Aorta (tissue), 5 donors: ENCODE measurements at places on chromosomes 1 and 21. TPM values are rescaled to one million over a fixed set of nuclear protein-coding genes. Genes with fewer than 3 reads are reported as not detected.
A peak's percentile ranks its signal among the peaks of the same experiment; 100 is the strongest.

GRCh38 chr1:180040034-180040433 is 85.4 kb downstream of the CEP350 start:
- no peaks in the 10 kb centered on the region for H3K36me3 ChIP-seq
- no peak overlapping the region for H3K27ac ChIP-seq
- H3K4me1 ChIP-seq = no peaks in the 10 kb centered on the region
- H3K4me3 ChIP-seq = no peak overlapping the region
- DNase-seq = no peak

DNA sequence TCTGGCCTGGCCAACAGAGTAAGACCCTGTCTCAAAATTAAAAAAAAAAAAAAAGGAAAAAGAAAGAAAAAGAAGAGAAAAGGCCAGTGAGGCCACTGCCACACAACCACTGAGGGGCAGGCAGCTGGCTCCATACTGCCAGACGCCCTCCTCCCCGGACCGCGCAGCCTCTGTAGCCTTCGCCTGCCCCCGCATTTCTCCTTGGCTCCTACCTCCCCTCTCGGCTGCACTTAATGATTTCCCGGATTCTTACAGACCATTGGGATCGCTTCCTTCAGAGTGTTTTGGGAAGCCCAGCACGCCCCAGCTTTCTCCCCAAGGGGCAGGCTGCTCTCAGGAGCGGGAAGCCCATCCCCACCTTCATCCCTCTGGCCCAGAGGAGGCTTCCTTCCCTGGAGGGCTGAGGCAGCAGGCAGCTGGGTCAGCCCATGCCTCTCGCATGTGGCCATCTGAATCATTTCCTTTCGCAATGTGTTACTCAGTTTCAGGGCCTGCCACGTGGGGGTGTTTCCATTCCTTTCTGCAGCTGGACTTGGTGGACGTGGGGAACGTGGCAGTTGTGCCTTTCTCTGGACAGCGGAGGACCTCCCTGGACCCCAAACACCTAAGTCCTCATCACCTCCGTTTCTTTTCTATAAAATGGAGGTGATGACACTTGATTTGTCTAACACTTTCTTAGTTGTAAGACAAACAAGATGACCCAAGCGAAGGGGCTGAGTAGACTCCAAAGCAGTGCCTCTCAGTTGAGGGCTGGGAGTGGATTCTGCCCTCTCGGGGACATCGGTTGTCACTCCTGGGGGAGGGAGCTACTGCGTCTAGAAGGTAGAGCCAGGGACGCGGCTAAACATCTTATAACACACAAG is 2.3 kb downstream of the SLC2A5 start:
- H3K4me3 ChIP-seq = no peak overlapping the region
- DNase-seq = peak; percentile 88
- H3K27me3 ChIP-seq = no peaks in the 10 kb centered on the region
- H3K4me1 ChIP-seq = no peaks in the 10 kb centered on the region
- no peak overlapping the region for H3K27ac ChIP-seq
- H3K36me3 ChIP-seq = no peaks in the 10 kb centered on the region

GRCh38 chr1:220983877-220984635 is 104.8 kb downstream of the HLX start:
- no peak for DNase-seq
- H3K27ac ChIP-seq = no peak overlapping the region
- no peak overlapping the region for H3K4me3 ChIP-seq

GRCh38 chr1:6523566-6523965 is 30.7 kb downstream of the NOL9 start:
- no peaks in the 10 kb centered on the region for H3K4me1 ChIP-seq
- peak; percentile 37 for DNase-seq
- peaks cover 8% of the 10 kb centered on the region for H3K36me3 ChIP-seq

NUCKS1 gene
- 145 TPM for total RNA-seq
